WTC11 (cell line): ENCODE measurements at places on chromosomes 7 and 10.

- H3K36me3 ChIP-seq: peaks cover 6% of the 10 kb centered on the region
- peaks cover 23% of the 10 kb centered on the region for H3K27me3 ChIP-seq
- H3K27ac ChIP-seq: no peak overlapping the region
- DNase-seq: no peak
- peaks cover 10% of the 10 kb centered on the region for H3K4me1 ChIP-seq
These were observed 5.9 kb downstream of the KCP start for GRCh38 chr7:128904381-128905197.

GRCh38 chr10:130180416-130180815 lies 44.2 kb downstream of the GLRX3 start:
- peaks cover 57% of the 10 kb centered on the region for H3K36me3 ChIP-seq
- no peak for DNase-seq
- no peaks in the 10 kb centered on the region for H3K4me1 ChIP-seq
- no peak overlapping the region for H3K4me3 ChIP-seq
- no peak overlapping the region for H3K27ac ChIP-seq
- H3K27me3 ChIP-seq: no peaks in the 10 kb centered on the region

- no peaks in the 10 kb centered on the region for H3K36me3 ChIP-seq
- no peaks in the 10 kb centered on the region for H3K27me3 ChIP-seq
- DNase-seq: no peak
- no peak overlapping the region for H3K27ac ChIP-seq
- no peak overlapping the region for H3K4me3 ChIP-seq
These were observed 76.4 kb downstream of the GRK5 start for GRCh38 chr10:119283818-119284217.

DNA sequence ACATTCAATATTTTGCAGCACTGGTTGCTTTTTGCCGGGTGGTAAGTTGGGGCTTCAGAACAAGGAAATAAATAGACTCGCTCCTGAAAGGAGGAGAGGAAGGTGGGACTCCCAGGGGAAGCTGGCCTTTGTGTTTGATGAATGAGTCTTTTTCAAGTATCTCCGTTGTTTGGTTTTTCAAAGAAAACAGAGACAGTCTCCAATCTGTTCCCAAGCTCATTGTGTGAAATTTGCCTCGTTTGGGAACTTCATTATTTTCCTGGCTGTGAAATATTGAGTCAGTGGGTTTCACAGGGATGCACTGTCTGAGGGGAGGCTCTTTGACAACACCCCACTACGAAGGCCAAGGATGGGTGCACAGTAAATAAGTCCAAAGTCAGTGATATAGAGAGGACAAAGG lies 38.7 kb upstream of the KIAA1217 start:
- H3K4me3 ChIP-seq: no peak overlapping the region
- no peak for DNase-seq
- no peaks in the 10 kb centered on the region for H3K4me1 ChIP-seq
- no peaks in the 10 kb centered on the region for H3K27me3 ChIP-seq

DNA sequence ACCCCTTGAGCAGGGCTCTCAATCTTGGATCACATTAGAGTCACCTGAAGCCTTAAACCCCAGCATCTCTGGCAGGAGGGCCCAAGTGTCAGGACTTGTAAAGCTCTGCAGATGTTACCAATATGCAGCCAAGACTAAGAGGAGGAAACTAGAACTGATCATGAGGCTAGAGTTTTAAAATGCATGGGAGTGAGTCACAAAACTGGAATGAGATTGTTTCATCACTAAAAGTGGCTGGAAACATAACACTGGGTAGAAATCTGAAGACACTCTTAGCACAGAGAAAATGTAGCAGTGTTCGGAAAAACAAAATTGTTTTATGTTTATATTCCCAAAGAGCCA lies 63.3 kb upstream of the GHITM start:
- no peak for DNase-seq
- no peaks in the 10 kb centered on the region; the same call in 1 of the 2 replicates for H3K27me3 ChIP-seq
- no peaks in the 10 kb centered on the region for H3K36me3 ChIP-seq
- H3K4me3 ChIP-seq: no peak overlapping the region
- H3K27ac ChIP-seq: no peak overlapping the region
- H3K4me1 ChIP-seq: peaks cover 14% of the 10 kb centered on the region

DNA sequence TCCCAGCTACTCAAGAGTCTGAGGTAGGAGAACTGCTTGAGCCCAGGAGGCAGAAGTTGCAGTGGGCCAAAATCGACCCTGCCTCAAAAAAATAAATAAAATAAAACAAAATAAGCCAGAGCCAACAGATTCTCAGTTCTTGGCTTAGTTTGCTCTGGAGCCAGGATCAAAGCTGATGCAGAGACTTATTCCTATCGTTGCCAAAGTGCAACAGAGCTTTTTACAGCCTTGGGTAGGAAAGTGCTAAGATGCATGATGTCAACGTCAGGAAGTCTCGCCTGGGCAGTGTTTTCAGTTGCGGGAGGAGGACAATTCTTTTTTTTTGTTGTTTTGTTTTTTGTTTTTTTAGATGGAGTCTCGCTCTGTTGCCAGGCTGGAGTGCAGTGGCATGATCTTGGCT lies 43.8 kb upstream of the CYTH3 start:
- H3K4me1 ChIP-seq: peaks cover 9% of the 10 kb centered on the region
- no peak overlapping the region for H3K4me3 ChIP-seq
- H3K27me3 ChIP-seq: no peaks in the 10 kb centered on the region
- H3K36me3 ChIP-seq: no peaks in the 10 kb centered on the region

DNA sequence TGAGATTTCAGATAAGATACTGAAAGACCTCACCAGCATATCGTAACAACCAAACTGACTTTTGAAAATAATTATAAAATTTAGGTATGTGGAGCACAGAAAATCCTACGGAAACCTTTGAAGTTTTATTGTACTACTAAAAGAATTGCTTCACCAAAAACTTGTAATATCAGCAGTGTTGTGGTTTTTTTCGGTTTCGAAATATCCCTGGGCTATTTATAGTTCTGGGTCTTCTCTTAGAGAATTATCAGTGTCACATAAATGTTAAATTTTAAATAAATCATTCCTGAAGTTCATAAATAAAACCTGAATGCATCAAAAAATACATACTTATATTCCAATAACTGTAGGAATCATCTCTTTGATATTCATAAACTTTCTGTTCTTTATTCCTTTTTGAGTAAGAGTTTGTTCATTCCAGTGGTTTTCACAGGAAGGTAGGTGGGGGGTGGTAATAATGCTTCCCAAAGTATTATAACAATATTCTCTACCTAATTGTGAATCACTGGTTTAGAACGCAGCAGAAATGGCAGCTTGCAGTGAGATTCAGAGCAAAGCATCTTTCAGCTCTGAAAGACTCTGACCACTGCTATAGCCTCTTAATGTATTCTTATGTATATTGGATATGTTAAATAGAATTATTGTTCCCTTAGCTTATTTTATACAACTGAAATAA lies 60.2 kb downstream of the ZNF277 start:
- H3K27ac ChIP-seq: no peak overlapping the region
- peaks cover 41% of the 10 kb centered on the region for H3K4me1 ChIP-seq
- no peaks in the 10 kb centered on the region for H3K36me3 ChIP-seq
- no peaks in the 10 kb centered on the region for H3K27me3 ChIP-seq
- no peak for DNase-seq

DNA sequence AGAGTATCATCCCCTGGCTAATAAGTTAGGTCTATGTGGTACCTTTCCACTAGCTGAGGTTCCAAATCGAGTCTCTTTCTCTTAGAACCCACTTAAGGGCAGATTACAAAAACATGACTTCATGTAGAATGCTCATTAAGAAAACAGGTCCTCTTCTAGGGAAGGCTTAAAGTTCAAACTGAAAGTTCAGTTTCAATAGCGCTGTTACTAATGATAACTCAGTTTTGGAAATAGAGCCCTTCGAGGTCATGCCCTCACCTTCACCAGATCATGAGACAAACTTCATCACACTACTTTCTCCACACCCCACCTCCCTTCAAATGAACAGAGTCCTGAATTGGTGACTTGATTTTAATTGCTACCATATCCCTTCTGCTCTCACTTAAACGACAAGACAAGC lies 26.2 kb downstream of the HGF start:
- peak overlapping the region; percentile 4; the same call in 1 of the 2 replicates for H3K27ac ChIP-seq

DNA sequence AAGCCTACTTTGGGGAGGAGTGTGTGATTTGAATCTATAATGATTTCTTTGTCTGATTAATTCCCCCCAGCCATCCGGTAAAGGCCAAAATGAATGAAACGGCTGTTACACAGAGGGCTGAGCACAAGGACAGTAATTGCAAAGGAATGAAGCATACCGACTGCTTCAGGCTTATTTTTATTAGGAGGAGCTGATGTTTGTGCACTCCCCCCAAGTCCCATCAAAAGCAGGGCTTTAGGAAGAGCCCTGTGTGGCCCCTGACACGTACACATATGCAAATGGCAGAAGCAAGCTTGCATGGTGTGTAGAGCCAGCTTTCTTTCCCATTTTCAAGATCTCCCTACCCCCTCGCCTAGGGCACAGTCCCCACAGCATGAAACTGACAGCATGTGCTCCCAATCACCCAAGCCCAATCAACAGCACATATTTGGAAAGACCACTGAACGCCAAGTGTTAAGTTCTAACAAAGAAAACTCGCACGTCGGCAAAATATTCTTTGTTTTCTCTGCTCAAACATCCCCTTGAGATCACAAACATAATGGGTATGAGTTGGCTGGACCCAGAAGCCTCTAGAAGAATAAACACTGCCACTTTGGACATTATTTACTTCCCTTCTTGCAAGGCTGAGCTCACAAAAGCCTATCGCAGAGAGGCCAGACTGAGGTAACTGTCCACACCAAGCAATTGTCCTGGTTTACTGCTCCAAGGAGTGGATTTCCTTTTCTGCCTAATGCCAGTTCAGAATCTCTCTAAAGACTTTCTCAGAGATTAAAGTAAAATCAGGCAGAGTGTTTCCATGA lies 143.0 kb downstream of the CUBN start:
- peaks cover 20% of the 10 kb centered on the region for H3K4me1 ChIP-seq
- H3K4me3 ChIP-seq: no peak overlapping the region
- no peaks in the 10 kb centered on the region for H3K36me3 ChIP-seq
- no peak for DNase-seq
- peak overlapping the region; percentile 65; the same call in 1 of the 2 replicates for H3K27ac ChIP-seq
- H3K27me3 ChIP-seq: no peaks in the 10 kb centered on the region

GRCh38 chr10:69662173-69662877 lies 32.3 kb downstream of the FAM241B start:
- peaks cover 30% of the 10 kb centered on the region for H3K4me1 ChIP-seq
- DNase-seq: no peak
- H3K27me3 ChIP-seq: peaks cover 5% of the 10 kb centered on the region
- H3K27ac ChIP-seq: peak overlapping the region; percentile 5; the same call in 1 of the 2 replicates

GRCh38 chr7:74002474-74003017 lies 25.4 kb upstream of the ELN start:
- no peaks in the 10 kb centered on the region for H3K27me3 ChIP-seq
- 0 out of 2 replicates have a peak overlapping the region, but pooled peaks have one; percentile 5 for H3K27ac ChIP-seq
- peaks cover 2% of the 10 kb centered on the region; the same call in 1 of the 2 replicates for H3K4me1 ChIP-seq
- no peak overlapping the region for H3K4me3 ChIP-seq
- no peaks in the 10 kb centered on the region for H3K36me3 ChIP-seq

GRCh38 chr10:29245476-29245875 lies 43.4 kb upstream of the LYZL1 start:
- peaks cover 4% of the 10 kb centered on the region; the same call in 1 of the 2 replicates for H3K36me3 ChIP-seq
- no peak overlapping the region for H3K27ac ChIP-seq
- DNase-seq: no peak

GRCh38 chr7:85685901-85686300 lies 499.0 kb upstream of the SEMA3D start:
- no peak overlapping the region for H3K4me3 ChIP-seq
- no peaks in the 10 kb centered on the region; the same call in 1 of the 2 replicates for H3K27me3 ChIP-seq
- H3K36me3 ChIP-seq: peaks cover 40% of the 10 kb centered on the region
- DNase-seq: no peak
- no peak overlapping the region for H3K27ac ChIP-seq

DNA sequence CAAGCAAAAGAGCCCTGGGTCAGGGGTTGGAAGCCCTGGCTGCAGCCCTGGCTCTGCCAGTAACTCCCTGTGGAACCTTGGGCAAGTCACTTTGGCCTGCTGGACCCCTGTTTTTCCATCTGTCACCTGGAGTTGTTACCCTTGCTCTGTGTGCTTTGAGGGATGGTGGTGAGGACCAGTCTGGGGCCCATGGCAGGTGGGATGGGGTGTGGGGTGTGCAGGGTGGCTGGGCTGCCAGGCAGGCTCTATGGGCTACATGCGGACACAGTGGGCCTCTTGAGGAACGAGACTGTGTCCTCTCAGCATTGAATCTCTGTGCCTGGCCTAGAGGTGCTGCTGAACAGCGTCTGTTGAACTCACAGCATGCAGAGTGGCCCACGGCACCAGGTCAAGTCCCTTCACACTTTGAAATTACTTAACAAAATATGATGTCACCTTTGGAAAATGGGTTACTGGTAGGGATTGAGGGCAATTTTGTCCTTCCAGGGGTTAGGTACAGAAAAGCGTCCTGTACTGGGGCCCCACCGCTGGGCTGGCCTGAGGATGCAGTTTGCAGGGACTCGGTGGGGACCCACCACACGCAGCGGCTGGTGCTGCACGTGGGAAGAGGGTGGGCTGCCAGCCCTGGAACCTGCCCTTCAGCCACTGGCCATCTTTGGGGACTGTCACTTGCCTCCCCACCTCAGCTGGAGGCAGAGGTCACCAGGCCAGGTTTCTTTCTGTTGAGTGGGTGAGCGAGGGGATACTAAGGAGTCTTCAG lies 45.3 kb downstream of the PRF1 start:
- H3K4me1 ChIP-seq: peaks cover 21% of the 10 kb centered on the region
- H3K36me3 ChIP-seq: peaks cover 14% of the 10 kb centered on the region
- DNase-seq: peak; percentile 3
- no peak overlapping the region for H3K4me3 ChIP-seq

DNA sequence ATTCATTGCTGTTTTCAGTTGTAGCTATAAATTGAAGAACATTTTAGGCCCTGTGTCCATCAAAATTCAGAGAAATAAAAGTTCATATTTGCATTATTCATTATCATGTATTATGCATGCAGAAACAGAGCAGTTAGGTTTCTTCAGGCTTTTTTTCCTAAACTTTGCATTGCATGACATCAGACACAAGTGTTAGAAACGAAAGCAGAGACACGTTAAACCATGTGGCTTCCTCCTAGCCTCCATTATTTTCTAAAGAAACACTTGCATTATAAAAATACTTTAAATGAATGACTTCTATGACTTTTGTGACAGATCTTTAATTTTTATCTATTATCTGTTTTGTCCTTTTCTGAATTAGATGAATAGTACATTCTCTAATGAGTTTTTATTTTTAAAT lies 8.8 kb upstream of the EBLN1 start:
- no peak overlapping the region for H3K27ac ChIP-seq
- H3K4me1 ChIP-seq: peaks cover 12% of the 10 kb centered on the region
- no peak for DNase-seq
- H3K36me3 ChIP-seq: no peaks in the 10 kb centered on the region

DNA sequence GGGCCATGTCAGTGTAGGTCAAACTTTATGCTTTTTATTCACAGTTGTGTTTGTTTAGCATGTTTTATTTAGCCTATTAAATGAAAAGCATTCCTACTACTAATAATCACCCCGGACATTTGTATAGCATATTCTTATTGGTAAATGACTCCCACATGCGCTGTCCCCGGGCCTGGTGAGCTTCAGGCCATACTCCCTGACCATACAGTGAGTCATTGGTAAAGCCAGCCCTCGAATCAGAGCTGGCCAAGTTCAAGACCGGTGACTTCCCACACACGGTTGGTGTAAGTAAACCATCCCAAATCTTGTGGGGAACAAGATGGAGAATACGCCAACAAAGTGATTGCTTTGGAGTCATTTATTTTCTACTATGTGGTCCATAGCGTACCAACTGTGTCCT lies 238.7 kb upstream of the TCF7L2 start:
- DNase-seq: no peak
- no peaks in the 10 kb centered on the region; the same call in 1 of the 2 replicates for H3K27me3 ChIP-seq
- no peak overlapping the region for H3K4me3 ChIP-seq
- H3K4me1 ChIP-seq: peaks cover 58% of the 10 kb centered on the region
- H3K27ac ChIP-seq: no peak overlapping the region
- no peaks in the 10 kb centered on the region for H3K36me3 ChIP-seq
